ENCODE measurements at places on chromosomes 3 and 15.

GRCh38 chr3:140896997-140897396, 44.6 kb upstream of the SLC25A36 start:
- no peak for DNase-seq

DNA sequence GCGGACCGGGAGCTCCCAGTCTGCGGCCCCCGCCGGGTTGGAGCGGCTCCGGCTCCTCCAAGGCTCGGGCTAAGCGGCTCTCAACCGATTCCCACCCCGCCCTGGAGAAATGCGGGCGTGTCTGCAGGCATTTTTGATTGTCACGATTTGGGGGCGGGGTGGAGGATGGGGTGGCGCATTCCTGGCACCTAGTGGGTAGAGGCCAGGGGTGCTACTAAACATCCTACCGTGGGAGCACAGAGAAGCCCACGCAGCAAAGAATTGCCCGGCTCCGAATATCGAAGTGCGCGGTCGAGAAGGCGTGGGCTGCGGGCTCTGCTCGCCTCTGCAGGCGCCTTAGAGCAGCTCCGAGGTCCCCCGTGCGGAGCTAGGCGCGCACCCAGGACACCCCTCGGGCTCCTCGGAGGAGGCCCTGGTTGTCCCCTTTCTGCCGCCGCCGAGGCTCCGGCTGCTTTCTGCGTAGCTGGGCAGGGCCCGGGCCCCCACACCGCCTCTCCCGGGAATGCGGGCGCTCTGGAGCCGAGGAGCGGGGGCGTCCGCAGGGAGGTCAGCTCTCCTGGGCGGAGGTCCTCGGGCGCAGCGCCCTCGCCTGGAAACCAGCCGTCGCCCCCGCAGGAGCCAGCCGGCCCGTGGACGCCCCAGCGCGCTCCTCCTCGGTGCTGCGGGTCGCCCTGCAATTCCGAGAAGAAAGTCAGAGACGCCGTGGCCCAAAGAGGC, 16.5 kb upstream of the LAMP3 start:
- DNase-seq = peak; percentile 82

DNA sequence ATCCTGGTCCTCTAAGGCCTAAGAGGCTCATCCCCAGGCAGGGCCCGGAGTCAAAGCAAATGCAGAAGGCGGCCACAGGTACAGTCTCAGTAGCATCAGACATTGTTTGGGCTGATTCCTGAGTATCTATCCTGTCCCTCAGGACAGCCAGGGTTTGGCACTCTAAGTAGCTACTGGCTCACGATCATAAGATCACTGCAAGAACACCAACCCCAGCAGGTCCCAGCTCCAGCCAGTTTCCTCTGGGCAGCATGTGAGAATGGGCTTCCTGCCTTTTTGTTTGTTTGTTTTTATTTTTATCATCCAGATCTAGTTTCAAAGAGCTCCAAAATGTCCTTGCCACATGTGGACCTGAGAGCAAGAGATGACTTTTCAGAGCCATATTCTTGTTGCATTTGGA, 32.7 kb downstream of the LRRFIP2 start:
- DNase-seq = no peak

DNA sequence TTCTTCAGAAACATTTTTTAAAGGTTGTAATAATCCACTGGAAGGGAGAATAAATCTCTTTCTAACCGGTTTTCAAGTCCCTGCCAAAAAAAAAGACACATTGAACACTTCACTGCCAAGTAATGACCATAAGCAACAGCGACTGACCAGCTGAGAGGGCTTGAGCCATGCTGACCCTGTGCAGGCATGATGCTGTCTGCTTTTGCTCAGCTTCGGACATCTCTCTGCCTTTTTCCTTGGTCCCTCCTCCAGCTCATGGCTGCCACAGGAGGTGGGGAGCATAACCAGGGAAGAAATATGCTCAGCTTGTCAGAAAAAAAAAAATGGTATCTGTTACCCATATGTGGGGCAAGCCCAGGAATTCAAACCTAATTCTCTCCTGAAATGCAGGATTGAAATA, 1.5 kb downstream of the IGSF10 start:
- DNase-seq = no peak

- DNase-seq = no peak
These were observed 103.6 kb downstream of the DAPK2 start for GRCh38 chr15:63942486-63943365.

- no peak for DNase-seq
These were observed 11.1 kb downstream of the TMEM62 start for GRCh38 chr15:43144512-43144911.

DNA sequence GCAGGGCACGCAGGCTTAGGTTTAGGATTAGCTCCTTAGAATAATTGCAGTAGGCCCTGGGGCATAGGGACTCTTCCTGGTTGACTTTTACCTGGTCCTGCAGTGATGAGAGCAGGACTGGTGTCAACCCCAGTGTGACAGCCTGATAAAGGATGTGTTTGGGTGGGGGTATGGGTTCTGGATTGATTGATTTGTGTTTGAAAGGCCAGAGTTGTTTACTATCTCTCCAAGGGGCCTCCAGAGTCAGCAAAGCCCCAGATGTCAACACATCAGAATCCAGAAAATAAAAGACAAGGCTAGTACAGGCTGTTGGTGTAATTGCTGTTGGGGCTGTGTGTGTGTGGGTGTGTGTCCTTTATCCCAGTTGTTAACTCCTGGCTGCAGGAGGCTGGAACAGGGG, 122.3 kb downstream of the CHRNA7 start:
- DNase-seq = no peak

DNA sequence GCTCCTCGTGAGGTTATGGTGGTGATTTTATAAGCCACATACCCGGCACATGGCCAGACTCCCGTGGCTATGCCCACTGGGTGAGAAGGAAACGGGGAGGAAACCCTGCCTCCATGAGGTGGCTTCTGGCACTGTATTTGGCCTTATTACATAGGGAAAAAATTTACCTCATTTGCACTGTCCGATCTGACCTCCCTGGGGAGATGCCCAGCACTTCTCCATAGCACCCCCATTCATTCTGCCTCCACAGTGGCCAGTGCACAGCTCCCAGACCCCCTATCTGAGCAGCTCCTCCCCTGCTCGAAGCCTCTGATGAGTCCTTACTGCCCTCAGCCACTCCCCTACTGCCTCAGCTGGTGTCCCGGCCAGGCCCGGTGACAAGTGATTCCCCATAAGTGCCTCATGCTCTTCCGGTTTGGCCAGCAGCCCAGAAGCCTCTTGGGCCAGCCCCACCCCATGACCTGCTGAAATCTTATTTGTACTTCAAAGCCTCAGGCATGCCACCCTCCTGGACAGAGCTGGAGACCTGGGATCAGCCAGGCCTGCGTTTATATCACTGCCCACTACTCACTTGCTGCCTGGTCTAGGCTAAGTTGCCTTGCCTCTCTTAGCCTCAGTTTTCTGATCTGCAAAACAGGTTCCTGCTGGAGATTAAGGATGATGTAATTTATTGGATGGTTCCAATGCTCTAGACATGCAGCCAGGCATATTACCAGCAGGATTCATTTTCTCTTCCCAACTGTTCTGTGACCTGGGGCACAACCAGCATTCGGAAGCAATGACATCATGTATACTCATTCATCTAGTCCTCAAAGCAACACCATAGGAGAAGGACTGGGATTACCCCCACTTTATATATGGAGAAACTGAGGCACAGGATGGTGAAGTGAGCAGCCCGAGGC, 30.6 kb upstream of the SLC6A6 start:
- no peak for DNase-seq

GRCh38 chr3:115808816-115809215, 185.5 kb downstream of the GAP43 start:
- DNase-seq = no peak

DNA sequence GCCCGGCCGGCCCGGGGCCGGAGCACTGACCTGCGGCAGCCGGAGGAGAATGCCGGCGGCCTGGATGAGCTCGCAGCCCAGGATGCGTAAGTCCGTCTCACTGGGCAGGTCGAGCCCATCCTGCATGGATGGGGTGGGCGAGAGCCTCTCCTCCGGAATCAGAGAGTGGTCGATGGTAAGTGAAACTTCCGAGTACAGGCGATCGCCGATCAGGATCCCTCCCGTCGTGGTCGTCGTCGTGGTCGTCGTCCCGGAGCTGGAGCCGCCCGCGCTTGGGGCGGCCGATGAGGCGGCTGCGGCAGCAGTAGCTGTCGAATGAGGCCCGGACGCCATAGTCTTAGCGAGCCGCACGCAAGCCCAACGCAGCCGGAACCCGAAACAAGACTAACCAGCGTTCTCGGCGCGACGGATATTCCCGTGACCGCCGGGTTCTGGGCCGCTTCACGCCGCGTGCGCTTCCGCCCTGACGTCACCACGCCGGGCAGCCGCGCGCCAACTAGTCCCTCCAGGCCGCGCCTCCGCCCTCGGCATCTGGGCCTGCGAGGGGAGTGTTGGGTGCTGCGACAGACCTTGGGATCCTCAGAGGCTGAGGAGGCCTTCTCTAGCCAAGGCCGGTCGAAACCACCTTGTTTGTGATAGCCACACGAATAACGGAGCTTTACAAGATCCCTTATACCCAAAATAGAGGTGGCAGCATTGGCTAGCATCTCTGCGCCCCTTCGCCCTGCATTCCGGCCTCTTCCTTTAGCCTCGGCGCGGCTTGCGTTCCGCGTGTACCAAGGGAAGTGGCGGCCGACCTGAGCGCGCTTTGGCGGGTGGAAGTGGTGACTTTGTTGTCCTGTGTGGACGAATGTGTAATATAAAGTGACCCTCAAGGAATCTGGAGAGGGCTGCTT, at the start of gene CCNL1:
Gene CCNL1, minus strand, starts transcription at position 386 of the 896 bp plus-strand sequence. Its CDS starts 53 bp downstream, at position 333.
- peak; percentile 92 for DNase-seq

GRCh38 chr15:28097656-28098359, 1.3 kb downstream of the OCA2 start:
- DNase-seq = peak; percentile 27

DNA sequence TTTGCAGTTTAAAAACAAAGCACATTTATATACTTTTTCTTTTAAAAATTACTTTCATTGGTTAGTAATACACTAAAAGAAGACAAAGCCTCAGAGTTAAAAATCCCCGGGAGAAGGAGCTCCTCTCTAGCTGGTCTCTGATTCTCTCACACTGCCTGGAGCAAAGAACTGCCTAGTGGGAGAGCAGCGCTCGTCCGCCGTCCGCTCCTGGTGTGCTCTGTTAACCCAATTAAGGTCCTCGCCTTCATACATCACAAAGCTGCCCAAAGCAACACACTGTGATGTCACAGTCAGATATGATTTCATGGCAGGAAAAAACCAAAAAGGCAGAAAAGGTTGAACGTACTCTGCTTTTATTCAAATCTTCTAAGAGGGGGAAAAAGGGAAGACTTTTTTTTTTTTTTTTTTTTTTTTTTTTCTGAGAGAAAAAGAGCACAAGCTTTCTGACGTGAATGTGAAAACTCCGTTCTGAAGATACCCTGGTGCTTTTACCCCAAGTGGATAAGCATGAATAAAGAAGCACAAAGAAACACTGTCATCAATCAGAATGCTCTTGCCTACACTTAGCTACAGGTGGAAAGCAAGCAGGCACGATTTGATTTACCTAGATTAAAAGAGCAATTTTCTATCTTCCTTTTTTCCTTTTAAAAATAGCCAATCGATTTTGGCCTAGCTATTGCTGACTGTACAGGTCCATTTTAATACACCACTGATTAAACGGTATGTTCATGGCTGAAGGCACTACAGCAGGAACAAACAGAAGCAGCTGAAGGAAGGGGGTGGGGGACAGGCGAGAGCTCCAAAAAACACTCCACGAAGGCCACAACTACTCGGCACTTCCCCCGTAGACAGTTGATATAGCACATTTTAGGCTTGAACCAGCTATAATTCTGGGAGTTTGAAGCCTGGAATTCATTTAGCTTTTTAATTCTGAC, 115.2 kb downstream of the TIGIT start:
- no peak for DNase-seq

GRCh38 chr3:44198284-44199269, 43.1 kb upstream of the TOPAZ1 start:
- DNase-seq = peak; percentile 85

- no peak for DNase-seq
These were observed 24.7 kb upstream of the CERS3 start for GRCh38 chr15:100553468-100553867.

DNA sequence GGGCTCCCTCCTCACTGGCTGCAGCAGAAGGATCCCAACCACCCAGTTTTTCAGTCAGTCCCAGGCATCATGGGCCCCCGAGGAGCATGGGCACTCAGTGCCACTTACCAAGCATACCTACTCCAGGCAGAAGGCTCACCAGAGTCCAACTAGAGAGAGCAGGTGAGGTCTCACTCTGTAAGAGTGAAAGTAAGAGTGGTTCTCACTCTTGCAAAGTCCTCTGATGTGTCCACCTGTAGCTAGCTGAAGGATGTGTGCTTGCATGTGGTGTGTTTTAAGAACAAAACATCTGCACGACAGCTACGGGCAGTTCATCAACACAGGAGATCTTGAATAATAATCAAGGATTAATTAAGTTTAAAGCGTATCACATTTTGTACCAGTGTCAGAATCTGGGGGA, 49.7 kb downstream of the CCK start:
- no peak for DNase-seq

- DNase-seq = no peak
These were observed 53.9 kb downstream of the CLASP2 start for GRCh38 chr3:33664195-33664594.

GRCh38 chr3:114223143-114223542, 14.2 kb downstream of the ZNF80 start:
- no peak for DNase-seq

- DNase-seq = no peak
These were observed 222.3 kb upstream of the CMC1 start for GRCh38 chr3:28018925-28019718.

DNA sequence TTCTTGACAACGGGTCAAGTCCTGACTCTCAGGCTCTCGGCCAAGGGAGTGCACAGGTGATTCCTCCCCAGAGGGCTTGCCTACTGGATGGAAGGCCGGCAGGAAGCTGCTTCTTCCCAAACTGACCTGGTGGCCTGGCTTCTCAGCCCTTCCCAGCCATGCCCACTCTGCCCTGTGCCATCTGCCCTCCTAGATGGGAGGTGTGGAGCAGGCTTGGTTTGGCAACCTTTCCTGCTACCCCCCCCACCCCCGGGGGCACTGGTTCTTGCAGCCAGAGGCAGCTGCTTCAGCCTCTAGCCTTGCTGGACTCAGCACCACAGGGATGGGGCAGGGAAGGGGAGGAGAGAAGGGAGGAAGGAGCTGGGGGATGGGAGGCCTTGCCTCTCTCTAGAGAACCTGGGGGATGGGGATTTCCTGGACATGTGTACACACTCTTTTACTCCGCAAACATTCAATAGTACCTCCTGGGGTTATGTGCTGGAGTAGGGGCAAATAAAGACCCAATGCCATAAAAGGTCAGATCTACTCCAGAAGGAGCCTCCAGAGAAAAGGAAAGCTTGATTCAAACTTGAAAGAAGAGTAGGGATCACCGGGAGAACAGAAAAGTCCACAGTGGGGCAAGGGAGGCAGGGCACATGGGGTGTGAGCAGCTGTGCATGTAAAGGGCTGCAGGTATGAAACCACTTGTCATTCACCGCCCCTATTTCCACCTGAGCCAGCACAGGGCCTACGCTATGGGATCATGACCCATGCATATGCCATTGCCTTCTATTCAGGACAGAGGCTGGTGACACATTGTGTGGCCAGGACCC, 4.2 kb upstream of the DAPK2 start:
- DNase-seq = peak; percentile 59

- peak; percentile 94 for DNase-seq
These were observed 17.3 kb downstream of the C3orf18 start for GRCh38 chr3:50550079-50550736.
